Stimulated activated CD4-positive, alpha-beta T cell treated with anti-CD3 and anti-CD28 coated beads, Interleukin-2, amount 100 ng/mL, for 48 hours (primary cell): ENCODE measurements at places on chromosomes 5 and 9.

DNA sequence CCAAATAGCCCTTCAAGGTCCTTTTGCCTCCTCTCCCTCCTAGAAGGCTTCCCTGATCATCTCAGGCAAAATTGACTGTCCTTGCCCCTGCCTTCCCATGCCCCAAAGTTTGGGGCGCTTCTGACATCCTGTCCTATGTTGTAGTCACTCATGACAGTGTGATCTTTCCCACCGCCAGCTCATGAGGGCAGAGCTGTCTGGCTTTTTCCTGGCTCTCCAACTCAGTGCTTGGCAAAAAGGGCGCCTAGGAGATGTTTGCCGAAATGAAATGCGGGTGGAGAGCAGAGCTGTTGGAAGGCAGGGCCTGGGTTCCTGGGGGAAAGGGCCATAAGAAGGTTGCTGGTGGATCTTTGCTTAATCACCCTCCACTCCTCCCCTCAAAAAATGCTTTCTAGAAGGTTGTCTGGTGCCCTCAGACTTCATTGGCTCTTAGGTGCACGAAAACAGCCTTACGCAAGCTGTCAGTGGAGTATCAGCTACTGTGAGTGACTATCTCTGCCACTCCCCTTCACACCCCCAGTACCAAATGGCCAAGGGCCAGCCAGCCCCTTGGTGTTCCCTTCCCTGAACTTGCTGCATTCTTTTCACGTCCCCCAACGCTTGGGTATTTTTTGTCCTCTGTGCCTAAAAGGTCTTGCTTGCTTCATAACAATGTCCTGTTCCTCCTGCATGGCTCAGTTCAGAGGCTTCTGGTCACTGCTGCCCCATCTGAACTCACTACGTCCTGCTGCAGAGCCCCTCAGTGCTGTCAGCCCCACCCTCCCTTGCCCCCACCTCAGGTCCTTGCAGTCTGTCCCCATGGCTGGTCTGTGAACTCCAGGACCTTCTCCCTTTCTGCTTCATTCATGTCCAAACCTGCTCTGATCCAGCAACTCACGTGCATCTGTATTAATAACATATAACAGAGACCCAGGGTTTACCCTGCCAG lies 2.6 kb upstream of the SLC25A51 start:
- no peak for DNase-seq

GRCh38 chr5:120614531-120615180 lies 150.6 kb downstream of the PRR16 start:
- no peak for DNase-seq

DNA sequence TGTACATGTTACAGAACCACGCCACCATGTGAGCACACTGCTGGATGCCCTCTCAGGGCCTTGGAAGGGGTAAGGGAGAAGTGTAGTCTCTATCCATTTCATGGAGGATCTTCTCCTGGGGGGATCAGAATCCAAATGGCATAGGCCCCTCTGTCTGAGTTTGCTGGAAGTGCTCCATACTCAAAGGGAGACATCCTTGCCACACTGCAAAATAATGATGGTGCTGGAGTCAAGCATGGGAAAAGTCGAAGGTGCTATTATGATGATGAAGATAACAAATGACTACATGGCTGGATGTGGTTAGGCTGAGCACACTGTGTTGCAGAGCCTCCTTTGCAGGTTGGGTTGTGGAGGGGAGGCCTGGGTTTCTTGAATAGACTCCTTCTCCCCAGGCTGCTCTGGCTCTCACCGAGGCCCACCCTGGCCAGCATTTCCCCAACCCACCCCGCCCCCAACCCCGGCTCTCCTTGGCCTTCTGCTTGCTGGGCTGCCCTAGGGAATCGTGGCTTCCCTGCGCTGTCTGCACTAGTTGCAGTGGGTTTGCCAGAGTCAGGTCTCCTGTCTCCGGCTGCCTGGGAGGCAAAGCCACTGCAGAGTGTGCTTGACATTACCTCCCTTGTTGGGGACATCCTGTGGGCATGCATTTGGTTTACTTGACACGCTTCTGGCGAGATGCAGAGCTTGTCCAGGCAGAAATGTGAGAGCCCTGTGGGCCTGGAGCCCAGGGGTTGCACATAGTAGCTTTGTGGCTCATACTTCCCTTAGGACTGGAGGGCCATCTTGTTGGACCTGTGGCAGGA lies 3.0 kb downstream of the MVB12B start:
- no peak for DNase-seq

GRCh38 chr9:92404042-92404836 lies at the start of gene OGN:
Gene OGN (minus strand): TSS chr9:92404578. CDS start chr9:92403407, 1,171 bp downstream.
- no peak for DNase-seq

DNA sequence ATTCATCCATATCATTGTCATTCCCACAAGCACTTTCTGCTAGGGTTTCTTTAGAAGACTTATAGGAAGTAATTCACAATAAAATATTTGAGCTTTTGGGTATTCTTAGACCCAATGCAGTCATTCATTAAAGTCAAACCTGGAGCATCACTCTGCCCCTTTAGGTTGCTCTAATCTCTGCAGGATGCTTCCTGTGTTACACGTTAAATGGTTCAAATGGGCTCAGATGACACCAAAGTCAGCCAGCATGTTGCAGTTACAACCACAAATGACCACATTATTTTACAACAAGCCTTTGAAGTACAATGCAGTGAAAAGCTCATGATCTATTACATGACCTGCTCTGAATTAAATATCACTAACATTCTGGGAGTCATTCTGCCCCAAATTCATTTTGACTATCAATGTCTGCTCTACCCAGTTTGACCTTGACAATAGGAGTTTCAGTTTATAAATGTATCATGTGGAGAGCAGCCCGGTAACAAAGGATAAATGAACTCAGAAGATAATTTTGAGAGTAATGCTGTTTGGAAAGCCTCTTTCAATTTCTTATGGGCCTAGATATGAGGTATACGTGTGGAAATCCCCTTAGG lies 668.6 kb upstream of the DMAC1 start:
- no peak for DNase-seq

GRCh38 chr5:126542441-126542840 lies 52.6 kb downstream of the ALDH7A1 start:
- DNase-seq = no peak

DNA sequence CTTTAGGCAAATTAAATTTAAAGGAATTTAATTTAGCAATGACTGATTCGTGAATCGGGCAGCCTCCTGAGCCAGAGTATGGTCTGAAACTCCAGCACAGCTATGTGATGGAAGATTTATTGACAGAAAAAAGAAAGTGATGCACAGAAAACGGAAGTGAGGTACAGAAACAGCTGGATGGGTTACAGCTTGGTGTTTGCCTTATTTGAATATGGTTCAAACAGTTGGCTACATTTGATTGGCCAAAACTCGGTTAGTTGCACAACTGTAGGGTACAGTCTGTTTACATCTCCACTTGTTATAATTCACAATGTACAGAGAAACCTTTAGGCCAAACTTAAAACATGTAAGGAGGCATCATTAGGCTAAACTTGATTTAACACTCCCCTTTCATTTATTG lies 1716.1 kb upstream of the C9orf72 start:
- no peak for DNase-seq

DNA sequence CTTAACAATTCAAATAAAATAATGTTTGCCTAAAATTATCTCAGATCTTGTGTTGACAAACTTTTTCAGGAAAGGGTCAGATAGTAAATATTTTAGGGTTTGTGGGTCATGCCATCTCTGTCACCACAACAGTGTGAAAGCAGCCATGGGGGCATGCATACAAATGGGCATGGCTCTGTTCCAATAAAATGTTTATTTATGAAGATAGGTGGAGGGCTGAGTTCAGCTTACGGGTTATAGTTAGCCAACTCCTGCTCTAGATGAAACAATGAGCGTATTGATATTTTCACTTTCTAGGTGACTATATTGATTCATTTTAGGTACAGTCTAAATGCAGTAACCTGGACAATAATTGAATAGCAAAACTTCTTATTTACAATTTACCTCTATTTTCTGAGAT lies 533.8 kb upstream of the CLINT1 start:
- DNase-seq = no peak

- DNase-seq = no peak
Observed at GRCh38 chr9:37350486-37351190, 71.9 kb upstream of the GRHPR start.

- DNase-seq = no peak
Observed at GRCh38 chr5:89187883-89188465, 305.0 kb upstream of the MEF2C start.

- DNase-seq = no peak
Observed at GRCh38 chr9:83342731-83343130, 195.5 kb downstream of the FRMD3 start.

GRCh38 chr9:136339958-136340310 lies 12.6 kb downstream of the GPSM1 start:
- no peak for DNase-seq

DNA sequence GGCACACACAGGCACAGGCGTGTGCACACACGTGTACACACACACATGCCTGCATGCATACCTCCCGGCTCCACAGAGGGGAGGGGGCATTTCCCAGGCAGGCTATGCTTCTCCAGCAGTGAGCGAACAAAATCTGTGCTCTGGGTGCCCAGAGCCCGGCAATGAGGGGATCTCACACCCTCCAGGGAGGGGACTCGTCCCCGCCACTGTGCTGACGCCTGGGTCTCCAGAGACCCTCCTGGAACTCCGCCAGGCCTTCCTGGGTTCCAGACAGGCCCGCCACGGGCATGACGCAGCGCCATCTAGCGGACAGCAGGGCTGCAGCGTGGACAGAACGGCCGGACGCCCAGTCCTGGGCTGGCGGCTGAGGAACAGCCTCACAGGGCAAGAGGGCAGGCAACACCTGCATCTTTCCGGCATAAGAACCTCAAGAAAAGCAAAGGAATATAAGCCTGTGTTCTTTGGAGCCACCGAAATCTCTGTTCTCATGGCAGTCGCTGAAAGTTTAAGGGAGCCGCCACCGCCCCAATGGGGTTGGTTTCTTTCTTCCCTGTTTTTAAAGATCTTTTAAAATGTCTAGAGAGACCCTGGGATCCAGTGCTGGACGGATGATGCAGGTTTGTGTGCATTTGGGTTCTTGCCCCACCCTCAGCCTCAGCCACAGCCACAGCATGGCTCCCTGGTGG lies 135.6 kb upstream of the PPP1R26 start:
- DNase-seq = peak; percentile 56
